ENCODE measurements at places on chromosomes 12 and 14.

- no peak for DNase-seq
Measured at GRCh38 chr14:75226755-75227544, 50.5 kb upstream of the TMED10 start.

- DNase-seq: no peak
Measured at GRCh38 chr12:19947344-19947743, 421.0 kb upstream of the PDE3A start.

DNA sequence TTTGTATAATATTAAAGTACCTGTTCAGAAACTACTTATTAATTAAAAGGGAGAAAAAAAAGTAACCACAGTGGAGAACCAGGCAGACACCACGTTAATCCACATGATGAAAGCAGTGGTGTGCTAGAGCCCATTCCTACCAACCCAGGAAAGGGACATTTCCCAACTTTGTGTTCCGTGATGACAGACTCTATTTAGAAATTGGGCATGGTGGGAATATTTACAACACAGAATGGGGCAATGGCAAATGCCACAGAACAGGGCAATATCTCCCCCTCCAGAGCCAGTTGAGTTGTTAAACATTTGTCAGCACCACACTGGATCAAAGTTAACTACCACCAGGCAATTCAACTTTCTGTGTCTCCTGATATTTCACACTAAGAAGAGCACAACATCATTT, 1.2 kb upstream of the HIGD1C start:
- DNase-seq: no peak

DNA sequence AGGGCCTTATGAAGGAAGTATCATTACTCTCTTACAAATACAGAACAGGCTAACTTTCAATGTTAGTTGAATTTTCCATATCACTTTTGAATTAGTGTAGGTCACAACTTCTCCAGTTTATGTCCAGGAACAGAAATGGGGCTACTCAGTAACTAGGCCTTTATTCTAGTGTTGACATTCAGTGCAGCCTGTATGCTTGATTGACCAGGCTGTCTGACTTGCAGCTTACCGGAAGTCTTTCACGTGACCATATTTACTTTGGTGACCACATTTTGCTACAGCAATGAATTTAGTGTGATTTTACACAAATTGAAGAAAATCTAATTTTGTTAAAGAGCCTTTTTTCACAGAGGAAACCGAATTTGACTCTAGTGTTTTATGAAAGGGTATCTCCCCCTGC, 12.4 kb downstream of the MTERF2 start:
- no peak for DNase-seq

DNA sequence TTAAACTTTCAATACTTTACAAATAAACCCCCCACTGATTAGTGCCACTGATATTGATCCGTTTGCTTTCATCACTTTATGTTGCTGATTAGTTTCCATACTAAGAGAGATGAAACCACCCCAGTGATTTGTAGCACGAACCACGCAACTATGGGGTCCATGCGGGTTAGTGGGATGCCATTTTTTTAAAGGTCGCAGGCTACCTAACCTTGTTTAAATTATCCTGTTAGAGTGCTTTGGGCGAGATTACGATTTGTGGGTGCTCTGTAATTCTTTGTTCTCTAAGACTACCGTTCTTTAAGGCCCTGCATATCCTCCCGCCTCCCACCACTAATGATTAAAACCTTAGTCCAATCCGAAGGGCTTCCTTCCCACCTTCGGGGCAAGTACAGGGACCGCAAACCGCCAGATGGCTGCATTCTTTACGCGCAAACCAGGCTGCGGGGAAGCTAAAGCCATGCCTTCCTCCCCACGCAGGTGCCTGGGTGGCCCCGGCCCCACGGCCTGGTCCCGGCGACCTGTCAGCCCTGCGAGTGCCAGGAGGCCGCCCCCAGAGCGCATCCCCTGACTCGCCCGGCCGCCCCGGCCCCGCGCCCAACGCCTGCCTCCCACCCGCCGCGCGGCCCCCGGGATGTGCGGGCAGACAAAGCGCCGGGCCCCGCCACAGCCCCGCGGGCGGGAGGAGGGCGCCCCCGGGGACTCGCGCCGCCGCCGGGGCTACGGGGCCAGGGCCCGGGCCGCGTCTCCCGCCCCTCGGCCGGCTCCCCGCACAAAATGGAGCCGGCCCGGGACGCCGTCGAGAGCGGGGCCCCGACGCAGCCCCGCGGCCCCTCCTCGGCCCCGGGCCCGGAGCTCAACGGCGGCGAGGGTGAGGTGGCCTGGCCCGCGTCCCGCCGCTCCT, 759 bp downstream of the NFYB start:
- no peak for DNase-seq

DNA sequence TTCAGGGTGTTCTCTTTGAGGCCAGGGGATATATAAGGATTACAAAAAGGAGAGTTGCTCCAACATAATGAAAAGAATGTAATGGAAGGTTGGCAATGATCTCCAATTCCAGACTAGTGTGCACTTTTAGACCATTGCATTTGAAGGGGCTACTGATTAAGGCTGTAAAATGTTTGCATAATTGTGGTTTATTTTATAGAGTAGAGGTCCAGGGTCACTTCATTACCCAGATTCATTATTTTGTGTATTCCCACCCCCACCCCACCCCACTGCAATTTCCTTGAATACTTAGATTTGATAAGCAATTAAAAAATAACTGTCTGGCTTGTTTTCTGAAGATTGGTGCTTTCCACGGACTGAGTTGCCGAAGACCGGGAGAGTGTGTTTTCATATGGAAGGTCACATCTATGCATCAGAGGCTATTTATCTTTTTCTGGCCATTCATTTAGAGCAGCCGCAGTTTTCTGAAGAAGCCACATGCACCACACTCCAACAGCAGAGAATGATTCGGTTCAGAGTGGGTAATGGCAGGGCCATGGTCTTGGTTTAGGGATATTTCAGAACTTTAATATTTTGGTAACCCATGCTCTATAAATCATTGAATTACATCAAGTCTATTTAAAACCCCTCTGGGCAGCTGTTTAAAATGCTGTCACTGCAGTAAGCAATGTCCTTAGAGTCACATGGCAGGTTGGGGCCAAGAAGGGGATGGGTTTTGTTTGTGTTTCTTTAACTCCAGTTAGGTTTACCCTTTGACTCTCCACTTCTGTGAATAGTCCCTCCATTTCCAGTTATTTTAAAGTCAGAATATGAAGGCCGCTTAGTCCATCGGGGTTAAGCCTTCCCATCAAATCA, 94.6 kb downstream of the TMEM30B start:
- no peak for DNase-seq

DNA sequence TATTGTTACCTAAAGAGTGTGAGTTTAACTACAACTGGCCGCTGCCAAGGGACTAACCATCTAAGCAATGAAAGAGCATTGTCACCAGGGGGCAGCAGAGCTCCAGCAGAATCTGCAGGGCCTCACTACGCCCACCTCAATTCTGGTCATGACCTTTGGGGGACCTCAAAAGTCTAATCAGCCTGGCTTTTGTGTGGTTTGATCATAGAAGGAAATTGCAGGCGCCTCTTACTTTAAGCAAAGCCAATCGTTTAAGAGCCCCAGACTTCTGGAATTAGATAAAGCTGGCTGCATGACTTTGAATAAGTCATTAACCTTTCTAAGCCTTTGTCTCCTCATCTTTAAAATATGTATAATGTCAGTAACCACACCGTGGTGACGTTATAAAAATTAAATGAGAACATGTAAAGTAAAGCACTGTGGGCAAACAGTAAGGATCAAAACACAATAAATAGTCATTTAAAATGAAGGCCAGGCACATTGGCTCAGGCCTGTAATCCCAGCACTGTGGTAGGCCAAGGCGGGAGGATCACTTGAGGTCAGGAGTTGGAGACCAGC, 58.6 kb downstream of the TBX3 start:
- DNase-seq: no peak

GRCh38 chr12:22625762-22626294, 857 bp downstream of the ETNK1 start:
- no peak for DNase-seq

DNA sequence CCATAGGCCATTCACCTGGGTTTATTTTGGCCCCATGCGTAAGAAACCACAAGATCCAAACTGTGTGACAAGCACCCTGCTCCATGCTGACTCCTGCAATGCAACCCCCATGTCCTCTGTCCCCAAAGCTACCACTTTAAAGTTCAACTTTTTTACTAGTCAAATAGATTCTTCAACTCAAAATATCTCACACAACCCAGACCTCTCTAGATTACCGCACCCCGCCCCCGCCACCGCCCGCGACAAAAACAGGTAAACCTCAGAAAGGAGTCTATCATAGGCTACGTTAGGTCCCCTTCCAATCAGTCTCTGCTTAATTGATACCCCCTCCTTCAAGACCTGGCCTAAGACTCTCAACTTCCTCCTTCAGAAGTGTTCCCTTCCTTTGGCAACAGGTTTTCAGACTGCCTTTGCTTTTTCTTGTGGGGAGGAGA, 2.2 kb downstream of the ZFP36L1 start:
- no peak for DNase-seq

GRCh38 chr14:61231810-61232209, 49.3 kb downstream of the TMEM30B start:
- DNase-seq: no peak

DNA sequence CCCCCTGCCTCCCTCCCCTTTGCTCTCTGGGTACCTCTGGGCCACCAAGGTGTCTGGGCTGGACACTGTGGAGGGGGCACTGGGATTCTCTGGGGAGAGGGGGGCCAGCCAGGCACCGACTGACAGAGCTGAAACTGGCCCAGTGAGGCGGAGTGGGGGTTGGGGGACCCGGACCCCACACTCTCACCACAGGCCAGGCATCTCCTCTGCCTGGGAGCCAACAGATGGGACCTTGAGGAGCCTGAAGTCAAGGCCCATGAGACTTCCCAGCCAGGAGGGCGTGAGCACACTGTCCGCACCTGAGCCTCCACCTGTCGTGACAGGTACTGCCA, 39.8 kb upstream of the PPP1R13B start:
- DNase-seq: no peak

DNA sequence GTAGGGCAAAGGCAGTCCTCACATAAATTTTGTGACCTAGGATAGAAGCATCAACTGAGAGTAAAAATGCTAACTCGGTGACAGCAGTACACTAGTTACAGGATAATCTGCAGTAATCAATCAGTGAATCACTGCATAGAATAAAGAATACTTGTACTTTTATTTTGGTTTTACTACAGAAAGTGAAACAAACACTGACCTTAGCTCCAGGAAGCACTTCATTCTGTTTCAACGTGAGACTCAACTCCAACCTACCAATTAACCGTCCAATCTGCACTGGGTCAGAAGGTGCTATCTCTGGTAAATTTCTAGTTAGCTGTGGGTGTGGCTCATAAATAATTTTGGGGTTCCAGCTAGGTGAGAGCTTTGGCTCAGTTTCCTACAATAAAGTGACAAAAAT, 21.8 kb downstream of the ATG2B start:
- DNase-seq: no peak
